Activated CD4-positive, alpha-beta memory T cell treated with anti-CD3 and anti-CD28 coated beads for 36 hours (primary cell): ENCODE measurements at places on chromosomes 13 and 19. TPM values are rescaled to one million over a fixed set of nuclear protein-coding genes. Genes with fewer than 3 reads are reported as not detected.

PCDH20 gene
- total RNA-seq: not detected

APOC4 gene
- total RNA-seq: not detected

IL17D gene
- 0.12 TPM for total RNA-seq

HNRNPA1L2 gene
- total RNA-seq: 7.6 TPM

MTUS2 gene
- total RNA-seq: not detected

CARS2 gene
- 54.6 TPM for total RNA-seq

FFAR2 gene
- not detected for total RNA-seq

JAK3 gene
- 217 TPM for total RNA-seq

SPATA13 gene
- total RNA-seq: 50.8 TPM

ZNF765 gene
- total RNA-seq: 8.2 TPM

AMER2 gene
- total RNA-seq: not detected

KIR2DL3 gene
- total RNA-seq: not detected

POU4F1 gene
- total RNA-seq: 0.17 TPM

IGFL3 gene
- total RNA-seq: not detected

LRCH1 gene
- total RNA-seq: 16.9 TPM

ZNF333 gene
- total RNA-seq: 18.0 TPM

VSTM2B gene
- total RNA-seq: not detected

PALM3 gene
- not detected for total RNA-seq

PTPRS gene
- total RNA-seq: 0.39 TPM

GJB2 gene
- total RNA-seq: 5.0 TPM

TFDP1 gene
- total RNA-seq: 149 TPM

ZNF578 gene
- 0.56 TPM for total RNA-seq

MAB21L1 gene
- total RNA-seq: not detected

SLC10A2 gene
- total RNA-seq: not detected

CGB7 gene
- total RNA-seq: not detected

ZNF557 gene
- total RNA-seq: 8.0 TPM

FCGBP gene
- total RNA-seq: 3.6 TPM

IFNL1 gene
- total RNA-seq: 1.6 TPM

GAPDHS gene
- not detected for total RNA-seq

ACER1 gene
- not detected for total RNA-seq

ZNF30 gene
- 3.7 TPM for total RNA-seq

EPS8L1 gene
- 2.2 TPM for total RNA-seq

GIPR gene
- total RNA-seq: 8.3 TPM

SHISA7 gene
- not detected for total RNA-seq
